ENCODE measurements at places on chromosomes 6 and 20.

GRCh38 chr20:11234181-11234580 lies 560.4 kb upstream of the JAG1 start:
- no peak for DNase-seq

DNA sequence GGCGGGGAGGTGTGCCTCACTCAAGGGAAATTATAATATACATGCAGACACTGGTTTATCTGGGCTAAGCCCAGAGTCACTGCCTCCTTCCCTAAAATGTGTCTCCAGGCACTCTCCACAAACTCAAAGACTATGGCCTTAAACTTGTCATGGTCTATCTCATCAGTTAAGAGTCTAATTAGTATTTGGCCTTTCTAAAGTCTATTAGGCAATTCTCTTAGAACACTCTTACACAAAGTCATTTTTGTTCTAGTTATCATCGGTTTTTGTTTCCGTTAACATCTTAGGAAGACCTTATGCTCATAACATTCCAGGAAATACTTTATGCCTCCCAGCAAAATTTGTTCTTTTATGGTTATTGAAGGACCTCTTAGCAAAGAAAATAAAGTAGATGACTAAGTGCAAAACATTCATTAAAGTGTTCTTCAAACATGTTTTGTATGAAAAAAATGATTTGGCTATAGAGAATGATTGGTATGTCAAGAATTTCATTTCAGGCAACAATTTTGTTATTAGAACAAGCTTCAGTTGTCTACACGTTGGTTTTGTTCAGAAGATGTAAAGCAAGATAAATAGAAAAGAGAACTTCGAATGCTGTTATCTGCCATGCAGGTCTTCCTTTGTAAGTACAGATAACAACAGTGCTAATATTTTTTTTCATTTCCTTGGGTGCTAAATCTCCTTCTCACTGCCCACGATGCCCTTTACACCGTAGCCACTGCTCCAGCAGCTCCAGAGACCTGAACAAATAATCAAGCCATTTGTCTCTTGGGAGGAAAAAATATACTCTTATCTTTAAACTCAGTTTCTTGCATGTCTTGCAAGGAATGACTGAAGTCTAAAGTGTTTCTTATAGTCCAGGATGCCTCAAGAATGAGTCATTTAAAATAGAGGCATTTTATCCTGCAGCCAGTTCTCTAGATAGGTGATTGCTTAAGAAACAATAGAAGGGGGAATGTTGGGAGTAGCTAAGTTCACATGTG lies 170.4 kb downstream of the HTR1B start:
- DNase-seq, result no peak

DNA sequence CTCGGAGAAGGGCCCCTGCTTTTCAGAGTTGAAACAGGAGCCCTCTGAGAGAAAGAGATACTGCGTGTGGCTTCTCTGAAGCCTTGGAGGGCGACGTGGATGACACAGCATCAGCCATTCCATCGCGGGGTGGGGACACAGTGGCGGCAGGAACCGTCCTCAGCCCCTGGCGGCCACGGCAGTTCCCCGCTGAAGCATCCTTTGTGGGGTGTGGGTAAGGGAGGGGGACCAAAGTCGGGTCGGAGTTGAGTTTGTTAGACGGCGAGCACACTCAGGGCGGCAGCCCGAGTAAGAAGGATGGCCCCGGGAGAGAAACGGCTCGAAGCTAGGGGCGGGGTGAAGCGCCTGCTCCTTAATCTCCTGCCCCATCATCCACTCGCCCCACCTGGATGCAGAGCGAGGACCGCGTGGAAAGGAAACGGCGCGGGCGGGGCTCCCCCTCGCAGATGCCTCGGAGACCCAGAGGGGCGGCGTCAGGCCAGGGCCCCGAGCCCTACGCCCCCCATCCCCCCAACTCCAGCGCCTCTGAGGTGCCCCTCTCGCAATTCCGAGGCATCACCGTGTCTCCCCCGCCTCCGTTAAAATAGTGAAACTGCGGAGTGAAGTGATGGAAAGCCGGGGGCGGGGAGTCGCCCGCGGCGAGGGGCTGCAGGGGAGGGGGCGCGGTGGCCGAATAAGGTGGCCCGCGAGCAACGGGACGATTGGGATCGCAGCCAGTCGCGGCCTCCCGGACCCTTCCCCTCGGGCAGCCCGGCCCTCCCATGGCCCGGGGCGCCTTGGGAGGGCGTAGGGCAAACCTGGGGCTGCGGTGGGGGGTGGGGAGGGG lies 796 bp upstream of the RREB1 start:
- peak; percentile 75 for DNase-seq

- no peak for DNase-seq
Observed at GRCh38 chr20:611047-611842, 1.1 kb upstream of the TCF15 start.

GRCh38 chr20:50395251-50395729 lies 114.9 kb upstream of the PTPN1 start:
- DNase-seq, result no peak

DNA sequence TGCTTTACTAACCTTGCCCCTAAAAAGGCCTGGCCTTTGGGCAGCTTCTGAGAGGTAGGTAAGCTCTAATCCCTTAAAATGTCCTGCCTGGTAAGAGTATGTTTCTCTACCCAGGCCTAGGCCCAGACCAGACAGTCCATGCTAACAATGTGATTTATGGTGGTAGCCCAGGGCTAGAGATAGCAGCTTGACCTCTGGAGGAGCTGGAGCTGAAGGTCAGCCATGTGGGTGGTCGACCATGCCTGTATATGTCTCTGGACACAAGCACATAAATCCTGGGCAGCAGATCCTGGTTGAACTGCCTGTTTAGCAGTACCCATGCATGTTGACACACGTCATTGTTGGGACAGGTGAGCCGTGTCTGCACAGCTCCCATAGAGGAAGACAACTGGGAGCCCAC lies 62.1 kb upstream of the PHACTR1 start:
- DNase-seq, result no peak

- peak; percentile 37 for DNase-seq
Observed at GRCh38 chr6:28985462-28986164, 19.5 kb downstream of the ZNF311 start.

GRCh38 chr6:158366363-158366762 lies 54.1 kb downstream of the TULP4 start:
- DNase-seq, result no peak

Data from stimulated activated CD4-positive, alpha-beta T cell treated with anti-CD3 and anti-CD28 coated beads, Interleukin-15, amount 100 ng/mL, for 24 hours (primary cell).